ENCODE measurements at places on chromosomes 1 and 21.

GRCh38 chr1:222073307-222073995 is 331.6 kb upstream of the DUSP10 start:
- H3K27ac ChIP-seq: no peak overlapping the region
- no peak overlapping the region for H3K4me3 ChIP-seq
- no peaks in the 10 kb centered on the region for H3K36me3 ChIP-seq
- H3K27me3 ChIP-seq: no peaks in the 10 kb centered on the region
- no peak for DNase-seq

DNA sequence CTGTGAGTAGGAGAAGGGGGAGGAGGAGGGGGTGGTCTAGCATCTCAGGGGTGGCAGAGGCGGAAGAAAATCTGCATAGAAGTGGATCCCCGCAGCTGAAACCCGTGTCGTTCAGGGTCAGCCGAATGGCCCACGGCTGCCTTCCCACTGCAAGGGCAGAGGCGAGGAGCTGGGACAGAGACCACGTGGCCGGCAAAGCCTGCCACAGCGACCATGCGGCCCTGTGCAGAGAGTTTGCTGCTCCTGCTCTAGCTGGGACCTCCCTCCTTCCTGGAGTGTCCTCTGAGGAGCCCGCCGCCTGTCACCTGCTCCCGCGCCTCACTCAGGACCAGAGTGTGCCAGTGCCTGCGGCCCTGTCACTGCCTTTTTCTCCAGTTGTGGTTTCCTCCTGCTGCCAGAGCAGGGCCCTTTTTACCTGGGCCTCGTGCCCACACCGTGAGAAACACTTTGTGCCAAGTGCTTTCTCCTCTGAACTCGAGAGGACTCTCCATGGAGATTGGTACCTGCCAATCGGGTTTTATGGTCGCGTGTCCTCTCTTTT is 5.4 kb upstream of the TRPM2 start:
- H3K27ac ChIP-seq: no peak overlapping the region
- no peaks in the 10 kb centered on the region for H3K4me1 ChIP-seq
- peak; percentile 66 for DNase-seq
- H3K36me3 ChIP-seq: no peaks in the 10 kb centered on the region
- no peak overlapping the region for H3K4me3 ChIP-seq

GRCh38 chr1:115458426-115459114 is 120.5 kb upstream of the NGF start:
- H3K36me3 ChIP-seq: no peaks in the 10 kb centered on the region
- peak overlapping the region; percentile 14 for H3K27ac ChIP-seq
- DNase-seq: no peak
- no peaks in the 10 kb centered on the region for H3K27me3 ChIP-seq

DNA sequence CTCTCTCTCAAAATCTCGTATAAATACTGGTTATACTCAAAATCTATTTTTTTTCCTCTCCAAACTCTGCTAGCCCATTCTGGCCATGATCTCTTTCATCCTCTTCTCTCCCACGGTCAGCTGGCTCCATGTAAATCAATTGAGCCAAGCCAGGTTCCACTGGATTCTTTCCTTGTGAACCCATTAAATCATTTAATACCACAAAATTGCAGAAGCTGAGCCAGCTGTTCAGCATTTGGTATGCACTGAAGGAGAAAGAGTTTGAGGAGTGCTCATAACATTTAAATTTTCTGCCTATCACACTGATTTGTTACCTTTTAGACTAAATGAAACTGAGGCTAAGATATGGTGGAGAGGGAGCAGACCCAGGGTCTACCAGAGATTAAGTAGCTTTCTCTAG is 29.1 kb upstream of the TADA1 start:
- H3K4me1 ChIP-seq: no peaks in the 10 kb centered on the region
- H3K27me3 ChIP-seq: peaks cover 29% of the 10 kb centered on the region
- H3K36me3 ChIP-seq: no peaks in the 10 kb centered on the region
- H3K27ac ChIP-seq: no peak overlapping the region
- no peak for DNase-seq

- H3K27me3 ChIP-seq: no peaks in the 10 kb centered on the region
- no peak for DNase-seq
- H3K4me3 ChIP-seq: no peak overlapping the region
- H3K36me3 ChIP-seq: peaks cover 4% of the 10 kb centered on the region
- H3K4me1 ChIP-seq: peaks cover 6% of the 10 kb centered on the region
- no peak overlapping the region for H3K27ac ChIP-seq
These were observed 373.8 kb downstream of the LMO4 start for GRCh38 chr1:87702455-87702854.

DNA sequence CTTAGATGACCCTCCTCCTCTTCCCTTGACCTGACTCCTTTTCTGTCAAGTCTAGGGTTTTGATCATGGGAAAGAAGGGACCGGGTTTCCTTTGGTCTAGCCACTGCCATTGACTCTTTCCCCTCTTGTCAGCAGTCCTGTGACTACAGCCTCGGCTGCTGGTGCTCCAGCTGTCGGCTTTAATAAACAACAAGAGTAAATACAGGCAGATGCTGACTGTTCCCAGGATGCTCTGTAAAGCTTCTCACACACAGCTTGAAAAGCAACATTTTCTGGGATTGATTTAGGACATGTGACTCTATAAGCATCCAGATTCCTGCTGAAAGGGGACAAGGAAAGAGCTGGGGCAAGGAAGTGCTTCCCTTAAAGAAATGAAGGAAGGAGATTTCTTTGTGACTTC is 53.5 kb upstream of the CTTNBP2NL start:
- peaks cover 39% of the 10 kb centered on the region for H3K27me3 ChIP-seq
- no peak overlapping the region for H3K27ac ChIP-seq
- H3K4me1 ChIP-seq: no peaks in the 10 kb centered on the region
- no peaks in the 10 kb centered on the region for H3K36me3 ChIP-seq

- no peak overlapping the region for H3K4me3 ChIP-seq
- DNase-seq: no peak
- H3K27me3 ChIP-seq: no peaks in the 10 kb centered on the region
- H3K36me3 ChIP-seq: no peaks in the 10 kb centered on the region
- no peaks in the 10 kb centered on the region for H3K4me1 ChIP-seq
- no peak overlapping the region for H3K27ac ChIP-seq
These were observed 5.1 kb downstream of the SH2D1B start for GRCh38 chr1:162406811-162407210.

- H3K27me3 ChIP-seq: no peaks in the 10 kb centered on the region
- peaks cover 28% of the 10 kb centered on the region for H3K36me3 ChIP-seq
- H3K4me1 ChIP-seq: peaks cover 33% of the 10 kb centered on the region
- DNase-seq: no peak
- no peak overlapping the region for H3K4me3 ChIP-seq
These were observed 10.6 kb downstream of the ZBTB17 start for GRCh38 chr1:15965228-15965767.

GRCh38 chr21:43353282-43354025 is 73.5 kb downstream of the SIK1 start:
- H3K36me3 ChIP-seq: no peaks in the 10 kb centered on the region
- DNase-seq: no peak
- peak overlapping the region; percentile 34 for H3K27ac ChIP-seq
- H3K4me3 ChIP-seq: no peak overlapping the region
- peaks cover 37% of the 10 kb centered on the region for H3K4me1 ChIP-seq

GRCh38 chr1:224732377-224733026 is 116.4 kb downstream of the CNIH3 start:
- peaks cover 42% of the 10 kb centered on the region for H3K4me1 ChIP-seq
- H3K27me3 ChIP-seq: peaks cover 3% of the 10 kb centered on the region
- H3K4me3 ChIP-seq: peak overlapping the region; percentile 66

DNA sequence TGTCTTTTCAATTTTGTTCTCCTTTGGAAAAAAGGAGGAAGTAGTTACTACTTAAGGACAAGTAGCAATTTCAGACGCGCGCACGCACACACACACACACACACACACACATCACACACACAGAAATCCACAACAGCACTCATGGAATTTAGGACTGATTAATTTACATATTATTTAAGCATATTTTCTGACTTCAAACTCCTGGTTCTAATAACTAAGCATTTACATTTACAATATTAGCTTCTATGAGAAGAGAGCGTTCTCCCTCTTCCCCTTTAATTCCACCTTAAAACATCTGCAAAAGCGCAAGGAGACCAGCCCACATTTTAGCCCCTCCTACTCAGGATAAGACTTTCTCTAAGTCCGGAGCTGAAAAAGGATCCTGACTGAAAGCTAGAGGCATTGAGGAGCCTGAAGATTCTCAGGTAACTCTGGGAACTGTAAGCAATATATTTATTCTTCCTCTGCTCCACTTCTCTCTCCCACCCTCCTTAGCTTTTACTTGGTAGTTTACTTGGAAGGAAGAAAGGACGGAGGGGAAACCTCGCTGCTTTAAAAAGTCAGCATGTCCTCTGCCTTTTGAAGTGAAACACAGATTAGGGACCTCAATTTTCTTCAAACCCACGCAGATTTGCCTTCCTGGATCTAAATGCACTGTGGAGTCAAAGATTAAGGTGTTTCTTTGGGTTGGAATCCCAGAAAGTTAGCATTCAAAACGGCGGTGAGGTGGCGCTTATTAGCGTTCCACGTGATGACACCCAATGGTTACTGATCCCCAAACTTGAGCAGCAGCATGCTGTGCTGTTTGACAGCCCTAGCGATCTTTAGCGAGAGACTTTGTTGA is at the start of gene PLA2G4A:
PLA2G4A (plus strand) TSS at position 339 of the 844 bp plus-strand sequence. CDS start 25,406 bp downstream, outside the sequence.
- H3K36me3 ChIP-seq: no peaks in the 10 kb centered on the region
- peaks cover 14% of the 10 kb centered on the region for H3K4me1 ChIP-seq
- H3K27me3 ChIP-seq: peaks cover 4% of the 10 kb centered on the region

GRCh38 chr1:23475641-23476040 is 8.3 kb downstream of the ASAP3 start:
- DNase-seq: no peak
- H3K4me3 ChIP-seq: no peak overlapping the region
- H3K4me1 ChIP-seq: peaks cover 41% of the 10 kb centered on the region
- peaks cover 4% of the 10 kb centered on the region for H3K36me3 ChIP-seq
- no peak overlapping the region for H3K27ac ChIP-seq

DNA sequence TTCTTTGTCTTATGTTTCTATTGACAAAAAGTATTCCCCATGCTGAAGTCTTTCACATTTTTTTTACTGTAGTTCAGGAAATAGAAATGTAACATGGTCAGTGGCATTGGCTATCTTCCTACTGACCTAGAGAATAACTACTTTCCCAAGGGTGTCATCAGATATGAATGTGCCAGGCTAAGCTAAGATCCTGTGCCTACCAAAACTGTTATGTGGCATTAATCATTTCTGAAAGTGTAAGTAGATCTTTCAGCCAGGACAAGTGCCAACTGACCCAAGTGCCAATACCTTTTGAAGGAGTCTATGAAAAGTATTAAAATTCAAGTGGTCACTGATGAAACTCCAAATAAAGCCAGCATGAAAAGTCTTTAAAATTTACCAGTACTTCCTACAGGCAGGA is 165.3 kb downstream of the TNFSF18 start:
- DNase-seq: no peak
- H3K27ac ChIP-seq: no peak overlapping the region
- no peak overlapping the region for H3K4me3 ChIP-seq

GRCh38 chr1:183126528-183126927 is 59.5 kb upstream of the LAMC2 start:
- no peak overlapping the region for H3K27ac ChIP-seq
- no peak overlapping the region for H3K4me3 ChIP-seq
- peaks cover 52% of the 10 kb centered on the region for H3K36me3 ChIP-seq
- H3K27me3 ChIP-seq: no peaks in the 10 kb centered on the region

GRCh38 chr1:4003846-4004505 is 103.9 kb upstream of the C1orf174 start:
- H3K4me1 ChIP-seq: peaks cover 3% of the 10 kb centered on the region
- H3K4me3 ChIP-seq: no peak overlapping the region
- DNase-seq: no peak
- H3K27ac ChIP-seq: no peak overlapping the region
- H3K36me3 ChIP-seq: no peaks in the 10 kb centered on the region

DNA sequence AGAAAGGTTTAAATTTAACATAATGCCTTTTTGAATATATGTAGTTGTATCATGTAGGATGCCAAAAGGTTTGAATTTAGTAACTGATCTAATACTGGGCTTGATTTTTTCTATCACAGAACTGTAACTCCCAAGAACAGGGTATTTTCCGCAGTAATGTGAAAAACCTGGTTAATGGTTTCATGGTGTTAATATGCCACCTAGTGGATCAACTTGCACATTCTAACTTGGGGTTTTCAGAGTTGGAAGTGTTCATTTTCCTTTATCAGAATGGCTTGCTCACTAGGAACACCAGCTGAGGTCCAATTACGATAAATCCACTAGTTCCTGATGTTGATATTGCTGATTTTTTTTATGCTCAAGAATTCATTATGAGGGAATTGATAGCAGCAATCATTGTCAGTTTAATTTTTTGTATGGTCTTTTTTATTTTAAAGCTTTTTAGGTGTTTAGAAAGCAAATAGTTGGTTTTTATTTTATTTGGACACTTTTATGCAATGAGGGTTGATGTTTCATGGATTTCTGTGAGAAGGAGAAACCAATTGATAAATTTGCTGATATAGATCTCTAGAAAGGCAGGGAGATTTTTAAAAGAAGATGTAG is 157.2 kb downstream of the PLA2G4A start:
- no peak overlapping the region for H3K4me3 ChIP-seq
- H3K36me3 ChIP-seq: no peaks in the 10 kb centered on the region
- H3K27ac ChIP-seq: no peak overlapping the region
- no peaks in the 10 kb centered on the region for H3K4me1 ChIP-seq
- DNase-seq: no peak
- peaks cover 17% of the 10 kb centered on the region for H3K27me3 ChIP-seq
